HFFc6 (cell line): ENCODE measurements at places on chromosomes 11 and 22. TPM values are rescaled to one million over a fixed set of nuclear protein-coding genes. Genes with fewer than 3 reads are reported as not detected.

GRCh38 chr22:41445129-41446056 is 1.2 kb downstream of the TOB2 start:
- H3K4me3 ChIP-seq = peak overlapping the region; percentile 99
- no peak for DNase-seq
- peak overlapping the region; percentile 97 for H3K27ac ChIP-seq
- peaks cover 13% of the 10 kb centered on the region; the same call in 1 of the 2 replicates for H3K27me3 ChIP-seq

The DTX4 gene
- 3.8 to 4.1 TPM (median 4.0 TPM) in 3 replicates for total RNA-seq

GRCh38 chr11:100105255-100105981 is 581.7 kb upstream of the ARHGAP42 start:
- no peaks in the 10 kb centered on the region for H3K36me3 ChIP-seq
- H3K27me3 ChIP-seq = no peaks in the 10 kb centered on the region
- H3K27ac ChIP-seq = no peak overlapping the region
- H3K4me3 ChIP-seq = no peak overlapping the region
- no peak for DNase-seq
- no peaks in the 10 kb centered on the region for H3K4me1 ChIP-seq

- no peak for DNase-seq
- no peak overlapping the region for H3K4me3 ChIP-seq
- H3K27ac ChIP-seq = no peak overlapping the region
- H3K4me1 ChIP-seq = peaks cover 9% of the 10 kb centered on the region; the same call in 1 of the 2 replicates
- H3K36me3 ChIP-seq = no peaks in the 10 kb centered on the region; the same call in 1 of the 2 replicates
- no peaks in the 10 kb centered on the region for H3K27me3 ChIP-seq
Observed at GRCh38 chr22:46858181-46858771, 95.8 kb downstream of the TBC1D22A start.

DNA sequence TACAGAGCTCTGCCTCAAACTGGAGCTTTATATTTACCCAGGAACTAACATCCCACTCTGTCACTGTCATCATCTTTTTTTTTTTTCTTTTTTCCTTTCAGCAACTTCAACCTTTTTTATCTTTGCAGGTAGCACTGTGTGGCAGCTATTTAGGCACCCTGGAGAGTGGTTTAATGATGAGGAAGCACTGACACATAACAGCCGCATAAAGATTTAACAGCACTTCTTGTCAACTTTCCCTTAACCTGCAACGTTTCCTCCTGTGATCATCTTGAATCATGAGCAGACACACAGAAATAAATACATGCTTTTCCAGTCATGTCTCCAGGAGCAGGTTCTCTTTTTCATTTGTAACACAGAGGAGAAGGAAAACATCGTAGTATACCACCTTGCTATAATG is 34.8 kb downstream of the PDGFD start:
- no peak overlapping the region for H3K27ac ChIP-seq
- no peaks in the 10 kb centered on the region for H3K36me3 ChIP-seq
- DNase-seq = no peak
- no peaks in the 10 kb centered on the region; the same call in 1 of the 2 replicates for H3K27me3 ChIP-seq
- H3K4me1 ChIP-seq = peaks cover 23% of the 10 kb centered on the region

DNA sequence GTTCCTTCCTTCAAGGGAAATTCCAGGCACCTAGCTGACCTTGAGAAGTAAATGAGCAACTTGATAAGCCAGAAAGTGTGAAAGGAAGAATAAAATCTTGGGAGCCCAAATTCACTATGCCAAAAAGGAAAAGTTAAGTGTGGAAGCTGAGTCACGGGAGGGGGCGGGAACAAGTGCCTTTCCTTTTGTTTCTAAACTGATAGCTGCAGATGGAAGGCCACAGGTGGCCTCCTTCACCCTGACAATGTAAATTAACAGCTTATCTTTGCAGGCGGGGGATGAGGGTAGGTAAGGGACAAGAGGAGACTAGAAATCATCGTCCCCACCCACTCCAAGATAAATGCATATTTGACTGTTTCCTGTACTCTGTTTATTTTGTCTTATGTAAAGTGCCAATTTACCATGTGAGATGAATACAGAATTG is 36.4 kb upstream of the TREH start:
- peaks cover 18% of the 10 kb centered on the region; the same call in 1 of the 2 replicates for H3K4me1 ChIP-seq
- no peak for DNase-seq
- no peaks in the 10 kb centered on the region for H3K36me3 ChIP-seq
- H3K27me3 ChIP-seq = peaks cover 22% of the 10 kb centered on the region
- no peak overlapping the region for H3K27ac ChIP-seq

The LUZP2 gene
- not detected in 3 replicates for total RNA-seq

DNA sequence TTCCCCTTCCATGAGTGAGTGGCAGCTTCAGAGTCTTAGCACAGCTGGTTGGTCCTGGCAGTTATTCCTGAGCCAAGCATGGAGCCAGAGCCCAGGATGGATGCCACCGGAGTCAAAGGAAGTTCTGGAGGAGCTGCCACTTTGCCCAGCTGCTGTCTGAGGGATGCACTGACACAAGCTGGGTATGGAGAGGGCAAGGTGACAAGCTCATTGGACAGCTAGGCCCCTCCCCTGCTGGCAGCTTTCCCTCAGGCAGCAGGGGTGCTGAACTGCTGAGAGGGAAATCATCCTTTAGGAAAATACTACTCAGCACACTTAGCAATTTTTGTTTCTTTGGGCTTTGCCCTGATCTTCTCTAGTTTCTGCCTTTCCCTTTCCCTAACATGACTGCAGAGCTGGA is 99.3 kb upstream of the SESN3 start:
- H3K27me3 ChIP-seq = no peaks in the 10 kb centered on the region; the same call in 1 of the 2 replicates
- H3K4me3 ChIP-seq = no peak overlapping the region
- DNase-seq = no peak
- H3K36me3 ChIP-seq = no peaks in the 10 kb centered on the region

- H3K4me1 ChIP-seq = peaks cover 1% of the 10 kb centered on the region
- peaks cover 7% of the 10 kb centered on the region for H3K27me3 ChIP-seq
- H3K27ac ChIP-seq = no peak overlapping the region
- no peak for DNase-seq
Observed at GRCh38 chr22:47048123-47049077, 285.9 kb downstream of the TBC1D22A start.

GRCh38 chr22:42160830-42161696 is 30.5 kb upstream of the CYP2D6 start:
- no peak for DNase-seq
- H3K36me3 ChIP-seq = no peaks in the 10 kb centered on the region
- H3K27me3 ChIP-seq = no peaks in the 10 kb centered on the region
- peaks cover 5% of the 10 kb centered on the region; the same call in 1 of the 2 replicates for H3K4me1 ChIP-seq
- no peak overlapping the region for H3K27ac ChIP-seq

DNA sequence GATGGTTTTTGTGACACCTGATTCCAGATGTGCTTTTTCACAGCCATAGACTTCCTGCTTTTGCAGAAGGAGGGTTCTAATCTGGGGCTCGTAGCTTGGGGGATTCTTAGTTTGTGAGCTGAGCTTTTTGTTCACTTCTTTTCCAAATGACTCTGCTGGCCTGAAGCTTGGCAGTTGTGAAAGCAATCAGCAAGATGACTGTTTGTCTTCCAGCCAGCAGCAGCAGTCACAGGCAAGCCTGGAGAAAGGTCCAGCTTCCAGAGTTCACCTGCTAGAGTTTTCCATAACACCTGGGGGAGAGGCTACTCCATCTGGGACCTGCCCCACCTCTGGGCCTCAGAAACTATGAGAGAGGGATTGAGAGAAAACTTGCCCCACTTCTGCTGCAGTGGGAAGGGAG is 4.1 kb downstream of the MARK2 start:
- peaks cover 3% of the 10 kb centered on the region for H3K27me3 ChIP-seq
- H3K4me1 ChIP-seq = peaks cover 58% of the 10 kb centered on the region
- no peak for DNase-seq
- H3K36me3 ChIP-seq = peaks cover 10% of the 10 kb centered on the region
- H3K4me3 ChIP-seq = no peak overlapping the region
- peak overlapping the region; percentile 55; the same call in 1 of the 2 replicates for H3K27ac ChIP-seq

GRCh38 chr11:5291207-5291838 is 10.4 kb downstream of the OR51B4 start:
- peaks cover 8% of the 10 kb centered on the region for H3K36me3 ChIP-seq
- H3K4me1 ChIP-seq = peaks cover 62% of the 10 kb centered on the region
- peak; percentile 42 for DNase-seq

The APOA1 gene
- total RNA-seq = not detected in 3 replicates

The CHADL gene
- 0.21 to 0.40 TPM (median 0.34 TPM) in 3 replicates for total RNA-seq

- peak overlapping the region; percentile 86 for H3K27ac ChIP-seq
- peak overlapping the region; percentile 92 for H3K4me3 ChIP-seq
- no peak for DNase-seq
- H3K27me3 ChIP-seq = 0 out of 2 replicates have a peak, but pooled peaks cover 3% of the 10 kb centered on the region
- H3K36me3 ChIP-seq = peaks cover 22% of the 10 kb centered on the region
Observed at GRCh38 chr22:40818192-40818746, 877 bp downstream of the SLC25A17 start.

GRCh38 chr11:85772695-85773094 is 38.2 kb downstream of the SYTL2 start:
- H3K36me3 ChIP-seq = peaks cover 9% of the 10 kb centered on the region; the same call in 1 of the 2 replicates
- peaks cover 5% of the 10 kb centered on the region; the same call in 1 of the 2 replicates for H3K27me3 ChIP-seq
- no peak overlapping the region for H3K27ac ChIP-seq
- no peak for DNase-seq
- H3K4me1 ChIP-seq = peaks cover 27% of the 10 kb centered on the region

DNA sequence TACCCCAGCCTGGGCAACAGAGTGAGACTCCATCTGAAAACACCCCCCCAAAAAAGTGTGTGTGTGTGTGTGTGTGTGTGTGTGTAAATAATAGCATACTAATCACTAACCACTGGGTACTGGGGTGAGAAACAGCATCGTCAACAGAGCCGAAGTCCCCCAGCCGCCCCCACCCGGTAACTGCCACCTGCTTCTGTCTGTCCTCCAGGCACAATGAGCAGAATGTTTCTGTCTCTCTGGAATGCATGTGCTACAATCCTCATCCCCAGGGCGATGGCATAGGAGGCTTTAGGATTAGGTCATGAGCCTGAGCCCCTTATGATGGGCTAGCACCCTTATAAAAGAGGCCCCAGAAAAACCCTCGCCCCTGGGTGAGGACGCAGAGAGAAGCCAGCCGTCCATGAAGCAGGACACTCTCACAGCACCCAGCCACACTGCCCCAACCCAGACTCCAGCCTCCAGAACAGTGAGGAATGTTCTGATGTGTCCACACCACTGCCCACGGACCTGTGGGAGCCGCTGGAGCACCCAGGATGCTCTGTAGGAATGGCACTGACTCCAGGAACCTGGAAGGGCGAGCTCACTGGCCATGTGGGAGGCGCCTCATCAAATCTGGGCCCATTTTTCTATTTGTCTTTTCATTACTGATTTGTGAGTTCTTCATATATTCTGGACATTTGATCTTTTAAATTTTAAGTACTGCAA is 9.9 kb downstream of the TTLL8 start:
- no peaks in the 10 kb centered on the region for H3K36me3 ChIP-seq
- H3K27me3 ChIP-seq = peaks cover 18% of the 10 kb centered on the region
- H3K4me1 ChIP-seq = no peaks in the 10 kb centered on the region

- H3K4me3 ChIP-seq = peak overlapping the region; percentile 10; the same call in 1 of the 2 replicates
- H3K27ac ChIP-seq = peak overlapping the region; percentile 61
- peaks cover 16% of the 10 kb centered on the region for H3K36me3 ChIP-seq
Observed at GRCh38 chr11:65884716-65885092, 3.6 kb downstream of the FIBP start.
